Tibial artery (tissue), 4 donors: ENCODE measurements at places on chromosomes 4 and X.
A peak's percentile ranks its signal among the peaks of the same experiment; 100 is the strongest.

DNA sequence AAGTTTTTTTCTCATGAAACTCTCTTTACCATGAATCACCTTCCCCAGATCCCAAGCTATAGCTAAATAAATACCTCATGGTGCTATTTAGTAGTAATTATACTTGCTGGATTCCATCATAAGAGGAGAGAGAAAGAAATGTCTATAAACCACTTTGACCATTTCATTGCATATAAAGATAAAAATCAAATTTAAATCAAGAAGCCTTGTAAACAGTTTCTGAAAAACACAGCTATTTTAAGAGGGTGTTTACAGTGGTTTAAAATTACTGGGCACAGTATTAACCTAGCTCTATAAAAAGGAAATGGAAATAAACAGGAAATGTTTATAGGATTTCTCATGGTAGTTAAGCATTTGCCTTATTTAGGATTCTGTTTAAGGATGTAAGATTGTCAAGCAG lies 637.9 kb downstream of the ADGRL3 start:
- DNase-seq: no peak

DNA sequence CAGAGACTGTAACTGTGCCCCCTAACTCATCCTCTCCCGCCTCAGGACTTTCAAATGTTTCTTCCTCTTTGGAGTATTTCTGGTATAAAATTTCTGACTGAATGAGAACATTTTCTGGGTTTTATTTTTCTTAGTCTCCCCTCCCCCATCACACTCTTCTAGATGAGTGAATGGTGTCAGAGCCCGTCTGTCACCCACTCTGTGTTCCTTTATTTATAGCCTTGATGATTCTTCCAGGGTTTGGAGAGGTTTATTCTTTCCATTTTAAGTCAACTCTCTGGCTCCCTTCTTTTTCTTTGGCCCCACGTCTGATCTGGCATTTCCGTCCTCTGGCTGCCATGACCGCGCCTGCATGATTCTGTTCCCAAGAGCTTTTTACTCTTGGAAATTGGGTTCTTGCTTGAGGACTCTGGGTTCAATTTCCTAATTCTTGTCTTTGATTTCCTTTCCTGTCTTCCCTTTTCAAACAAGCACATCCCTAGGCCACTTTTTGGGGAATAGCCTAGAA lies 128.8 kb downstream of the NSUN7 start:
- DNase-seq: peak; percentile 28

- DNase-seq: no peak
Observed at GRCh38 chrX:30893206-30893605, 4.2 kb upstream of the TAB3 start.

DNA sequence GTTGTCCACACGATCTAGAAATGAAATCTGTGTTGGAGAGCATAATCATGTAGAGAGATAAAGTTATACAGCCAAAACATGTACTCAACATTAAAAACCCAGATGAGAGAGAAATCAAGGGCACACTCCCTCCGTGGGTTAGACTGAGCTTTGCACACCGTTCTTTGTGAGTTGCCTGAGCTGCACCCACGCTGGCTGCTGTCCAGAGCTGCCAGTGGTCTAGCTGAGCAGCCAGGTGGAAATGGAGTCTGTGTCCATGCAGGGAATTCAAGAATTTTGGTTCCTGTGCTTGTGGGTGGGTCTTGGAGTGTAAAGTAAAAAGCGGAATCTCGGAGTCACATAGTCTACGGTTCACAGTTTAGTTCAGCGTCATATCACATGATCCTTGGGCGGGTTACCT lies 84.6 kb downstream of the GPR143 start:
- DNase-seq: no peak

GRCh38 chrX:138026211-138026610 lies 460.3 kb downstream of the ZIC3 start:
- DNase-seq: no peak

DNA sequence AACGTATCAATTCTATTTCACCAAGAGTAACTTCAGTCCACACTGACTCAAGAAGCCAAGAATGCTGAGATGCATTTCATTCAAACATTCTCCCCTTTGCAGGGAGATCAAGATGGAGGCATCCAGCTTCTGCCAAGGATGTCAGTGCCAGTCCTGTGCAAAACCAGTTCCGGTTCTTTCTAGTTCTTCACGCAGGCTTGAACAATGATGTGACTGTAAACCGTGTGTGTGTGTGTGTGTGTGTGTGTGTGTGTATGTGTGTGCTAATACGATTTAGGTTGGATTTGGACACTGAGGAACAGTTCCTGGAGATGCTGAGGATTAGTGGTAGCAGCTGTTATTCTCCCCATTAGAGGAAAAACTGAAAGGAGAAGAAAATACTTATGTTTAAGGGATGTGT lies at the start of gene REELD1:
Gene REELD1 (plus strand): TSS at position 301 of the 400 bp plus-strand sequence. CDS start 2,415 bp downstream, outside the sequence.
- no peak for DNase-seq

DNA sequence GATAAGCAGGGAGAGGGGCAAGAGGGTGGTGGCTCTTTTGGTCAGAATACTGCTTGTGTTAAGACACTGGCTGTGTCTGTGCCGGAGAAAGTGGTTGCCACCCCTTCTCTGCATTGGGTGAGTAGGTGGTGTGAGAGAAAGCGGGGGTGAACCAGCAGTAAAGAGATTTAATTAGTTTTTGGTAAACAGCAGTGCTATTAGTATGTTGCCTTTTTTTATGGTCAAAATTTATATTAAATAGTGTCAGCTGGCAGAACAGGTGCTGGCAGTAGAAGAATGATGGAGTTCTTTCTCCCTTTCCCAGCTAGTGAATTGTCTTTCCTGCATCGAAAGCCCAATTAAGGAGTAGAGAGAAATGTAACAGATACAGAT lies 181.6 kb downstream of the LARP7 start:
- no peak for DNase-seq

DNA sequence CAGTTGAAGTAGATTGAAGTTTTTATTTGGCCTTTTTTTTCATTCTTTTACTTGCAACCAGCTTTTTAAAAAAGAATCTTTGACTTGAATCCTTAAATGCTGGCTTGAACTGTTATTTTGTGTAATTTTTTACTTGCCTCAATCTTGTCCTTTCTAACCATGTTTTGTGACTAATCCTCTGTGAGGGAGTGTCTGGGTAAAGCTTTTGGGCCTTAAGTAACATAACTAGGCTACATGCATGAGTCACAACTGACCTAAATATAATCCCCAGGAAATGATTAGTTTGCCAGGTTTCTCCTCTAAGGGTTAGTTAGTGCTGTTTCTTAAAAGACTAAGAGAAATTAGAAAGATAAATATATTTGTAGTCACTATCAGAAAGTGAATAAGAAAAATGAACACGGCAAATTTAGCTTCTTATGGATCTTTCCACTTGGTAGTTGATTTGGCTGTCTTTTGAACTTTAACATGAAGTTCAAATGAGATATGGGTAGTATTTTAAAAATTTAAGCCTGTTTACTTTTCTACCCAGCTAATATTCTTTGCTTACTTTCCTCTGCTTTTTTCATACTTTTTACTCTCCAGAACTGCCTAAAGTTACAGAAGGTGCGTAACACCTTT lies 13.0 kb downstream of the EXOC1 start:
- DNase-seq: no peak

GRCh38 chr4:97900229-97900628 lies 243.0 kb downstream of the STPG2 start:
- DNase-seq: no peak

- no peak for DNase-seq
Observed at GRCh38 chrX:45806410-45807121, 605.9 kb upstream of the DIPK2B start.

DNA sequence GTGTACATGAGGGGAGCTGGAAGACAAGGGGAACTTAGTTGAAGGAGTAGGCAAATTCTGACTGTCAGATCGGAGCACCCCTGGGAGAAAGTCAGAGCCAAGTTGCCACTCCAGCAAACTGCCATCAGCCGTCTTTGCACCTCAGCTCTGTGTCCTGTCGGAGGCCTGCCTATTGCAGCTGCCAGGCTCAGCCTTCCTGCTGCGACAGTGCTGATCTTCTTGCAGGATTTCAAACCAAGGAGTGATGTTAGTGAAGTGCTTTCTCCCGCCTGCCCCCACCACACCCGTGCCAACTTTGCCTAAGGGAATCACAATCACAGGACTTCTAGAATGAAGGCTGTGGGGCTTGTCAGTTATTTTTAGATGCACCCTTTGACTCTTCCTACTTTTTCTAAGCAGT lies 185.3 kb downstream of the KIT start:
- DNase-seq: no peak

- no peak for DNase-seq
Observed at GRCh38 chrX:2457289-2458133, 43.3 kb downstream of the DHRSX start.

DNA sequence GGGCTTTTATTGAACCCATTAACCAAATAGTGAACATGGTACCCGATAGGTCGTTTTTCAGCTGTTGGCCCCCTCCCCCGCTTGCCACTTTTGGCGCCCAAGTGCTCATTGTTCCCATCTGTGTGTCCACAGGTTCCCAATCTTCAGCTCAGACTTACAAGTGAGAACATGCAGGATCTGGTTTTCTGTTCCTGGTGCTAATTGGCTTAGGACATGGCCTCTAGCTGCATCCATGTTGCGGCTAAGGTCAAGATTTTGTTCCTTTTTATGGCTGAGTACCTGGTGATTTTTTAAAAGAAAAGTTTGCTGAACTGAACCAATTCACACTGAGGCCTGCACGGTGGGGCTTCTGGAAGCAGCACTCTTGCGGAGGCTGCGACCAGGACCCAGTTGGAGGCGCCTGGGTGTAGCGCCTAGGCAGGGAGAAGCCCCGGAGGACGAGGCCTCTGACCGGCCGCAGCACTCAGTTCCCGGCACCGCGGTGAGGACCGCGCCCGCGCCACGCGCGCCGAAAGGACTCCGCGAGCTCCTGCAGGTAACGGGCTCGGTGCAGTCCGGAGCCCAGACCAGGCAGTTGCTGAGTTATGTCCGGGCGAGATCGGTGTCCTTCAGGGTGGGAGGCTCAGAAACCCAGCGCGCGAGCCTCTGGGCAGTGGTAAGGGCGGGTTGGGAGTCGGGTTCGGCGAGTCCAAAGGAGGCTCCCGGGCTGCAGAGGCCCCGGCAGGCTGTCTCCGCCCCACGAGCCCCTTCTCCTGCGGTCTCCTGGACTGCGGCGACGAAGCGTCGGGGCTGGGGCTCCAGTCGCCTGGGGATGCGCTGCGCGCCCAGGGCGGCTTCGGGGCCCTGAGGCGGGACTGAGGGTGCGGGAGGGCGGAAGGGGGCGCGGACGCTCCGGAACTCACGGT lies 15.8 kb upstream of the SLC25A4 start:
- DNase-seq: no peak

- no peak for DNase-seq
Observed at GRCh38 chr4:113620032-113620431, 141.5 kb downstream of the CAMK2D start.

- no peak for DNase-seq
Observed at GRCh38 chr4:186902361-186902760, 178.7 kb upstream of the FAT1 start.

- DNase-seq: no peak
Observed at GRCh38 chrX:68990948-68991347, 162.1 kb downstream of the EFNB1 start.

GRCh38 chr4:174388461-174389145 lies 104.9 kb downstream of the CEP44 start:
- DNase-seq: no peak

- no peak for DNase-seq
Observed at GRCh38 chr4:44984083-44984482, 257.7 kb upstream of the GNPDA2 start.

DNA sequence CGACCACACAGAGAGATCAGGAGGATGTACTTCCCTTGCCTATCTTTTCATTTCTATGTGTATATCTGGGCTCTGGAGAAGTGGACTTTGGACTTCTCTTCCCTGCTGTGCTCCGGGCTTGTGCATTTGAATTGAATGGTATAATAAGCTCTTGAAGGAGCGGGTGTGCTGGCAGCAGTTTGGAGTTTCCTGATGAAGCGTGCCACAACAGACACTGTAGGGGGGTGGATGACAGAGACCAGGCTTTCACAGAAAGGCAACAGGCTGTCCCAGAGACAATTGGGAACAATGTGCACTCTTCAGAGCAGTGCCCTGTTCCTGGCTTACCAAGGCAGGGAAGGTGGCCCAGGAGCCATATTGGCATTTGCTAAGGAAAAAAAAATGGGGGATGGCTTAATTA lies 170.1 kb downstream of the FRMPD4 start:
- DNase-seq: no peak

DNA sequence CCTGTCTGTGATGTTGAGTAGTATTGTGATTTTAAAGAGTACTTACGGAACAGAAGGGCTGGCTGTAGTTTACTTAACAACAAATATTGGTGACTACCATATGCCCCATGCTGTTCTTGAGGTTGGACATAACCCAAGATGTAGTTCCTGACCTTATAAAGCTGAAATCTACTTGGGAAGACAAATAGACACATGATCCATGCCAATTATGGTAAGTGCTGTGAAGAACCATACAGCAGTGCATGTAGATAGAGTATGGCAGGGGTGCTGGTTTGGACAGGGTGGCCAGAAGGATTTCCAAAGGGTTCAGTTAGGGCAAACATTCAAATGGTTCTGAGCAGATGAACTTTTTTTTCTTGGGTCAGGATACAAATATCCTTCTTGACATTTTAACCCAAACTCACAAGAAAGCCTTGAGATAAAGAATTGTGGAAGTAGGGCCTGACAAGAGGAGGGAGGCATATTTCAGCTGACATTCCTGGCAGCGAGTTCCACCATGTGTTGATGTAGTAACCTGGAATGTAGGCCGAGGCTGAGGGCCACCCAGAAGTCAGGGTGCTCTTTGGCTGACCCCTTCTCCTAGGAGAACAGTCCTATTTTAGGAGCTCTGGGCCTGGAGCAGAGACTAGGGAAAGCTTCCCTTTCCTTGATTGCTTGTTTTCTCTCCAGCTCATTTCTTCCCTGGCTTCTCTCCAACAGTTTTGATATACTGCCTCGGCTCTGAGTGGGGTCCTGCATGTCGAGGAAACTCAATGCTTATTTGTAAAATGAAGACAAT lies 74.2 kb downstream of the FREM3 start:
- peak; percentile 88 for DNase-seq

DNA sequence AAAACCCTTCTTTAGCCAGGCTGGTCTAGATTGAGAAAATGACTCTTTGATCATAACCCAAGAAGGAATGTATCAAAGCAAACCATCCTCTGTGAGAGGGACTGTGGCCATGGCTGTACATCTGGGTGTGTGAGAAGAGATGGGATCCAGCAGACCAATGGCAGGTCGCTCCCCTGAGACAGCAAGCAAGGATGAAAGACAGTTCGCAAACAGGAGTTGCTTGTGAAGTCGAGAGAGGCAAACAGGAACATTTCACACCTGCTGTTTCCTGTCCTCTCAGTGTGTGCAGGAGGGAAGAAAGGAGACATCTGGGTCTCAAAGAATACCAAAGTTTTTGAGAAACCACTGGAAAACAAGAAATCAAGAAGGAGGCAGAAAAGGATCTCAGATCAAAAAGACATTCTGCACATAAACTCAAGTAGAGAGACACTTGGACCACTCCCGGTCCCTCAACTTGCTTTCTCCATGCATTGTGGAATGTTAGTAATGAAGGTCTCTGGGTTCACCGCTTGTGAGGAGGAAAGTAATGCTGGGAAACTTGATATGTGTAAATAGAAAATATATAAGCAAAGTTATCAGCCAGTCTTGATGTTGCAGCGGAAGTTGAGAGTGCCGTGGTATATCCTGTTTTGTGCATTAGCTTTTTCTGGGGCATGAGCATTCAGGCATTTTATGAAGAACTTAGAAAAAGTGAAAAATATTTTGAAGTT lies 327.5 kb downstream of the BMPR1B start:
- no peak for DNase-seq
